D721Med (cell line): ENCODE measurements at places on chromosomes 2 and 18.

DNA sequence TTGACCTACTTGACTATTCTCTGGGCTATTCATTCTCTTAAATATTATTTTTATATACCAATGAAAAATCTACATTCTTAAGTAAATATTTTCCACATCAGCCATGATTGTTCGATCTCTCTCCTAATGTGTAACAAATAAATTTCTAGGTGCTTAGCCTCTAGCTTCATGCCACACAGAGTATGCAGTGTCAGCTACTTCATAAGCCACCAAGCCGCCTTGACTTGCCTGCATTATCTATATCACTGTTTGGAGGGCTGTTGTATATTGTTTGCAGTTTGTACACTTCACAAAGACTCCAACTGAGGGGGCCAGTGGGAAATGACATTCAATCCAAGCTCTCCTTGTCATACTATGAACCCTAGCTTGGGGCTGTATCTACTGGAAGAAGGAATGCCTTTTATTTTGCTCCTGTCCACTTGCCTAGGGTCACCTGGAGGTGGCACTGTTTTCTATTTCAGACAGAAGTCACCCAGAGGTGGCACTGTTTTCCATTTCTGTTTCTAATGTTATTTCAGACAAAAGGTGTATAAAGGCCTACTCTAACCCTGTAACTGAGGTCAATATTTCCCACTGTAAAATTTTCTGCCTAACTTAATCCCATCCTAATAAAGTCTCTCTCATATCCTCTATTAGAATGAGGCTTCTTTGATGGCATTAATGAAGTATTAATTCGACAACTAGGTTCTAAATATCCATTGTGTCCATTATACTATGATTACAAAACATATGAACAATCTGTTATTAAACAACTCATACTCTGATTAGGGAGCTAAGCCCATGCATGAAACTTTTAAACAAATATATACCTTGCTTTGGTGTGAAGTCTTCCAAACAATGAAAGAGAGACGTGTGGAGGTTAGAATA is 36.4 kb downstream of the COL5A2 start:
- no peak for DNase-seq

DNA sequence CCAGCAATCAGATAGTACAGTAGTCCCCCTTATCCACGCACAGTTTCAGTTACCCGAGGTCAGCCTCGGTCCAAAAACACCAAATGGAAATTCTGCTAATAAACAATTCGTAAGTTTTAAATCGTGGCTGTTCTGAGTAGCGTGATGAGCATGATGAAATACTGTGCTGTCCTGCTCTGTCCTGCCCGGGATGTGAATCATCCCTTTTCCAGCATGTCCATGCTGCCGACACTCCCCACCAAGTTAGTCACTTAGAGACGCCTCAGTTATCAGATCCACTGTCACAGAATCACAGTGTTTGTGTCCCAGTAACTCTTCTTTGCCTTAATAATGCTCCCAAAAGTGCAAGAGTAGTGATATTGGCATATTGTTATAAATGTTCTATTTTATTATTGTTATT is 62.1 kb downstream of the MEX3C start:
- no peak for DNase-seq

DNA sequence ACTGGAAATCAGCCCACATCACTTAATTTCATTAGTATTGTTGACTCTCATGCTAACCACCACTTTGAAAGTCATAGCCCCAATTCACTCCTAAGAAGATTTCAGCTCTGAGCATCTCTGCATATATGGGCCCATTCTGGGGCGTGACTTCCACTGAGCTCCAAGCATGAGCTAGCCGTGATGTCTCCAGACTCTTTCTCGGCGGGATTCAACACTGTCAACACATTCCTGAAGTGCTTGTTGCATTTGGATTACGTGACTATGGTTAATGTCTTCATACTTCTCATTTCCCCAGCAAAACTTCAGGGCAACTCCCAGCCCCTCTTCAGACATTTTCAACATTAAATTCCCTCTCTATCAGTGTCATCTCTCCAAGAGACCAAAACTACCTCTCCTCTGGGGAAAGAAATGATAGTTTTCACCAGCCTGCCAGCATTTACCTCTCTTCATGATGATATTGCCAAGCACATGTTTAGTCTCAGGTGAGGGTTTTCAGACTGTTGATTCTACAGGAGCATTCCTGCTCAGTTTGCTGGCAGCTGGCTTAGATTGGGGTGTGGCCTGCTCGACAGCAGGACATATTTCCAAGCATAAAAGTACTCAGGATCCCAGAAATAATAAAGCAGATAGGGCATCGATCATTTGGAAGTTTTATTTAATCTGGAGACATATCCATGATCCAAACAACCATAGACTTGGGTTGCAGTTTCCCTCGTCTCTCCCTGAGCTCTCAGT is 81.7 kb downstream of the FEZ2 start:
- DNase-seq = no peak

DNA sequence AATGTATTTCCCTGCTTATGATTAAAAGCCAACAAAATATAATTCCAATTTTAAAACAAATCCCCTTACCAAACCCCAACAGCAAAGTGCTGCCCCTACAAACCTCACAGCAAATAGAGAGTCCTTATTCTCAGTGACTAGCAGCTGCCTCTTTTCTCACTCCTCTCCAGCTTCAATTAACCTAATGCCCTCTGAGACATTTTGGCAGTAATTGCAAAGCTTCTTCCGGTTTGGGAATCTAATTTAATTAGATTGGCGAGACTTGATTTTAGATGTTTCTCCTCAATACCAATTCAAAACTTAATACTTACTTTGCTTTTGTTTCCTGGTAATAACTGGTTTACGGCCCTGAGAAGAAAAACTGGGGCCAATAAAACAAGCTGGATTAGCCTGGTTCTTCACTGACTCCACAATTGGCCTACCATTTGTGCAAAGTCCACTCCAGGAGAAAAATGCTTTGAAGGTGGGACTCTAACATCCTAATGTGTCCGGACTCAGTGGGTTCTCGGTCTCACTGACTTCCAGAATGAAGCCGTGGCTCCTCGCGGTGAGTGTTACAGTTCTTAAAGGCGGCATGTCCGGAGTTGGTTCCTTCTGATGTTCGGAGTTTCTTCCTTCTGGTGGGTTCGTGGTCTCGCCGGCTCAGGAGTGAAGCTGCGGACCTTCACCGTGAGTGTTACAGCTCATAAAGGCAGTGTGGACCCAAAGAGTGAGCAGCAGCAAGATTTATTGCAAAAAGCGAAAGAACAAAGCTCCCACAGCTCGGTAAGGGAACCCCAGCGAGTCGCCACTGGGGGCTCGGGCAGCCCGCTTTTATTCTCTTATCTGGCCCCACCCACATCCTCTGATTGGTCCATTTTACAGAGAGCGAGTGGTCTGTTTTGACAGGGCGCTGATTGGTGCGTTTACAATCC is 52.8 kb downstream of the SLC35F5 start:
- DNase-seq = no peak

DNA sequence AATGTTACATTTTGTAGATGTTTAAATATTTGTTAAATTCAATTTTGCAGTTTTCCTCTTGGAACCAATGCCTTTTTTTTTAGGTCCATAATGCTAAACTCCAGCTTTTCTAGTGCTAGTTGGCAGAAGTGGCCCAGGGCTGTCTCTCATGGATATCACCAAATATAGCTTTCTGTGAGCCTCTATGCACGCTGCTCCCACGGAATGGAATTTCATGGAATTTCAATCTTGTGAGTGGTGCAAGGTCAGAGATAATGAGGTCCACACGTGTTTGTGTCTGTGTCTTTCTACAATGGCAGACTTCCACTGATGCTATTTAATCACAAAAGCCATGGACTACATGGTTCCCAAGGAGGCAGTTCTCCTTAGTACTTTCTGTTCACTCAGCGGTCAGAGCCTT is 191.5 kb upstream of the PARD3B start:
- DNase-seq = no peak

DNA sequence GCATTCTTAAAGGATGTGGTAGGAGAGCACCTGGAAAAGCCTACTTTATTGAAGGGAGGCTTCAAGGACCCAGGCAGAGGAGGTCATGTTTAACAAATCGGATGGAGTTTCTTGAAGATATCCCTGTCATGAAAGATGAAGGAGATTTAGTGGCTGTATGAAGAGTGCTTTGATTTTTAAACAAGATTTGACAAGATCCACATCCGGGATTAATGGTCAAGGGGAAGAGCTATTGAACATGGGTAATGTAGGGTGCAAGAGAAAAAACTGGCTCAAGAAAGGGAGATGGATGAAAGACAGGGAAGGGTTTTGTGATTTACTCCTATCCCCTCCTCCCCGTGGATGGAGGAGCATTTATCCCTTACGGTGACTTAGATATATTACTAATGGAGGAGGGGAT is 113.1 kb upstream of the OSR1 start:
- no peak for DNase-seq

GRCh38 chr2:173264603-173265366 is 89.9 kb upstream of the CDCA7 start:
- DNase-seq = no peak

GRCh38 chr2:121044412-121044811 is 240.6 kb downstream of the TFCP2L1 start:
- no peak for DNase-seq

DNA sequence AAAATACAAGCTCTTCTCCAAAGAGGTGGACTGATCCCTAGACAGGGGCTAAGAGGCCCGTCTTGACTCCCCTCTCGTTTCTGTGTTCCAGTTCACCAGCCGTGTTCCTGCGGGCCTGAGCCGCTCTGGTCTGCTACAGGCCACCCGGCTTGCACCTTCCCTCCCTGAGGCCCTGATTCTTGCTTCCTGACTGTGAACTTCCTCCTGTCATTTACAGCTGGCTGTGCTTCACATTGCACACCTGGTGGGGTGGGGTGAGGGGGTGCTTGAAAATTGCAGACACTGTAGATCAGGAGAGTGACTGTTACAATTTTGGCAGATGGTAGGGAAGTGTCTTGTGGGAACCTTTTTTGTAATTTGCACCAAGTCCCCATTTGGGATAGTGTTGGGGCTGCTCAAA is 64.4 kb downstream of the TSN start:
- no peak for DNase-seq

DNA sequence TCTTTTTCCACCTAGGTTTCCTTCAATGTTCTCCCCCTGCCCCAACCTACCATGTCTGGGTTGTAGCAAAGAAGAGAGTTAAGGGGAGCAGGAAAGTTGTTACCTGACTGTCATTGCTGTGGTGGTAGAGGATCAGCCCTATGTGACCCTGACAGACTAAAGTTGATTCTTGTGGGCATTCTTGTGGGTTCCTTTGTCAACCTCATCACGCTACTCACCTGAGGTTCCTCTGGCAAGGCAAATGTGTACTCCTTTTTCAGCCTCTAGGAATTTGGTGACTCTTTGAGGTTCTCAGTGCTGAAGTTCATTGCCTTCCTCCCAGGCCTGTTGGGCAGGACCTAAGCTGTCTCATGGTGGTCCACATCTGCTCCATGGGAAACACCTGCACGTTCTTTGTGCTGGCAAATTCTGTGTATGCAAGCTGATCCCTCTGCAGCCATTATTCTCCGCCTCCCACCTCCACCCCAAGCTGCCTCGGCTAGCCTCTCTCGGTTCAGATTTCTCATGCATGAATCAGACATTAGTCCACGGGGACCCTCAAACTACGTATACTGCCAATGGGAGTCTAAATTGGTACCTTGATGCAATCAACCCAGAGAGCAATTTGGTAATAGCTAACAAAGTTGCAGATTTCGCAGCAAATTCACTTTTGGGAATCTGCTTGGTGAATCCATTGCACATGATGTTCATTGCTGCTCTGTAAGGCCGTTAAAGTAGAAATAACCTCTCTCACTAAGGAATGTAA is 1.5 kb upstream of the GMCL1 start:
- no peak for DNase-seq

GRCh38 chr18:61766266-61766884 is 126.4 kb downstream of the RNF152 start:
- DNase-seq = no peak

DNA sequence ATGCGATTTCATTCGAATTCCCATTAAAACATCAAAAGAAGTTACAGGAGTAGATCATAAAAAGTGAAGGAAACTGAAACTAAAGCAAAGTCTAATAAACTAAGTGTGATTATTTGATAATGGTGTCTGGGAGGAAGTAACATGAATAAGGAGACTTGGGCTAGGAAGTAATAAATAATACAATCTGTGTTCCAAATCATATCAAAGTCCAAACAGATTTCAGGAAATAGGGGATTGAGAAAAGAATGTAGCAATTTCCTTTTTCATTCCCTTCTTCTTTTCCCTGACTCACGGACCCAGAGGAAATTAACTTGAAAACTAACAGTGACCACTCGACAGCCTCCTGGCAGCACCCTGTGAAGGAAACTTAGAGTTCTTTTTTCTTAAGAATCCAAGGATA is 758.4 kb upstream of the GCFC2 start:
- DNase-seq = no peak

DNA sequence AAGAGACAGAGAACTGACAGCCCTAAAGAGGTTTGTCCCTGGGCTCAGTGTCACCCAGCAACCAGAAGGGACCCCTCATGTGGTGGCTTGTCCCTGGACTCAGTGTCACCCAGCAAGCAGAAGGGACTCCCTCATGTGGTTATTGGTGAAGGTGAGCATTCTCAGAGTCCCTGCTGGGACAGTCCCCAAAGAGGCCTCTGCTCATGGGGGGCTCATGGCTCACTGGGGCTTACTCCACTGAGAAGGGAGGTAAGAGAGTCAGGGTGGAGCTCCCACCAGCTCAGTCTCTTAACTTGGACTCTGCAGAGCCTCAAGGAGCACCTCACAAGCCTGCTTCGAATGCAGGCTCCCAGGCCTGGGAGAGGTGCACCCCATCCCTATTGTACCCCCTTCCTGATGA is 145.2 kb upstream of the COPS8 start:
- DNase-seq = no peak

DNA sequence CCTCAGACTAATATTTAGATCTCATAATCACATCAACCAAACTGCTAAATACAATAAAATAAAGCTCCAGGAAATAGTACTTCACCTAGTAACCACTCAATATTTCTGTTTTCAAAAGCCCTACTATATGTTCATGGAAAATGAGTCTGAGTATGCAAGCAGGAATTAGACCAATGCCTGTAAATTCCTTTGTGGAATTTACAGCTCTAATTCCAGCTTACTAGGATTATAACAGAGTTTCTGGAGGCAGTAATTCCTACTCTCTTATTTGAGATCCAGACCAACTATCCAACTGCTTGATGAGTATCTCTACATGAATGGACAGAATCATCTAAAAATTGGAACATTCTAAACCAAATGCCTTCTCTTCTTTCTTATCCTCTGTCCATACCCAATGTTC is 11.6 kb downstream of the CDKL4 start:
- no peak for DNase-seq

DNA sequence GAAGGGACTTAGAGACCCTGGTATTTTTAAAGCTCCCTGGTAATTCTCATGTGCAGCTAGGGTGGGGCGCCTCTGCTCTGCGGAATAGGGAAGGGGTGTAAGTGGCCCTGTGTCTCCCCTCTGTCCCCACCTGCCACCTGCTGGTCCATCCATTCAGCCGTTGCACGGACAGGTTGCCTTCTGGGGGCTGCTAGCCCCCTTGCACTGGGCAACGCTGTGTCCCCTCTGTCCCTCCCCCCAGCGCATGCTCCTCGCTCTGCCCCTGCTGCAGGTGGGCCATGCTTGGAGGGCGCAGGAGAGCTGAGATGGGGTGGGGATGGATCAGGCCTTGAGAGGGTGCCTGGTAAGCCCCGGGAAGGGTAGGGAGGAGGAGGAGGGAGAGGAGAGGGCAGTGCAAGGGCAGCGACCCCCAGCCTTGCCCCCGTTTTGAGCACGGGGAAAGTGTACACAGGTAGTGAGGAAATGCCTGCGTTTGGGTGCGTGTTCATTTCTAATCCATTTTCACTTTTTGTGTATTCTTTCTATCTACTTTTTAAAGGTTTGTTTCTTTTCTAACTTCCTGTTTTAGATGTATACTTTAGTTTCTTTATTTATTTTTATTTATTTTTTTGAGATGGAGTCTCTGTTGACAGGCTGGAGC is 23.9 kb downstream of the RRM2 start:
- no peak for DNase-seq
